ENCODE measurements at places on chromosomes 1 and 21. TPM values are rescaled to one million over a fixed set of nuclear protein-coding genes. Genes with fewer than 3 reads are reported as not detected.

TNNI3K gene
- not detected for total RNA-seq

CFHR1 gene
- total RNA-seq: not detected

TAS1R1 gene
- not detected for total RNA-seq

NOS1AP gene
- 2.5 TPM for total RNA-seq

ERRFI1 gene
- 96.6 TPM for total RNA-seq

NUP210L gene
- total RNA-seq: not detected

GRCh38 chr1:53878492-53879105 is 11.0 kb downstream of the YIPF1 start:
- no peaks in the 10 kb centered on the region for H3K27me3 ChIP-seq
- H3K4me1 ChIP-seq: no peaks in the 10 kb centered on the region
- H3K27ac ChIP-seq: no peak overlapping the region
- DNase-seq: no peak
- no peak overlapping the region for H3K4me3 ChIP-seq

- H3K36me3 ChIP-seq: no peaks in the 10 kb centered on the region
- DNase-seq: no peak
- peaks cover 2% of the 10 kb centered on the region for H3K4me1 ChIP-seq
- H3K27me3 ChIP-seq: no peaks in the 10 kb centered on the region
- H3K27ac ChIP-seq: no peak overlapping the region
These were observed 443.4 kb upstream of the RGS18 start for GRCh38 chr1:191714845-191715244.

GRCh38 chr1:3259020-3259419 is 190.0 kb downstream of the PRDM16 start:
- H3K4me3 ChIP-seq: no peak overlapping the region
- H3K27ac ChIP-seq: no peak overlapping the region
- no peaks in the 10 kb centered on the region for H3K36me3 ChIP-seq
- H3K27me3 ChIP-seq: no peaks in the 10 kb centered on the region

GRCh38 chr1:166927701-166928100 is 47.6 kb downstream of the ILDR2 start:
- DNase-seq: no peak
- peaks cover 15% of the 10 kb centered on the region for H3K4me1 ChIP-seq
- H3K27ac ChIP-seq: no peak overlapping the region
- no peak overlapping the region for H3K4me3 ChIP-seq

GRCh38 chr1:164662462-164662861 is 103.5 kb downstream of the PBX1 start:
- no peaks in the 10 kb centered on the region for H3K4me1 ChIP-seq
- no peak for DNase-seq
- H3K27me3 ChIP-seq: no peaks in the 10 kb centered on the region
- H3K27ac ChIP-seq: no peak overlapping the region

DNA sequence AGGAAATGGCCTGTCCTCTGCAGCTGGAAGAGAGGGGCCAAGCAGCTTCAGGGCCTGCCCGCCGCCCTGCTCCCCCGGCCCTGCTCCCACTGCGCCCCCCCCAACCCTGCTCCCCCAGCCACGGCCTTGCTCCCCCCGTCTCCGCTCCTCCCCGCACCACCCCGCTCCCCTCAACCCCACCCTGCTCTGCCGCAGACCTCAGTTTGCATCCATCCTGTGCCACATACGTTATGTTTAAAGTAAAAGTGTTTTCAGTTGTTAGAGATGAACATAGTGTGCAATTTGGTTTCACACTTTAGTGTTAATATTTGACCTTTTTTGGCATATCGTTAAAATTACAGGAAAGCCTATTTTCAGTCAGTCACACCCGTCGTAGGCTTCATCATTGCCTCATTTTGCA is 34.1 kb upstream of the DIP2A start:
- peaks cover 17% of the 10 kb centered on the region for H3K36me3 ChIP-seq
- no peaks in the 10 kb centered on the region for H3K4me1 ChIP-seq
- no peak overlapping the region for H3K27ac ChIP-seq
- no peaks in the 10 kb centered on the region for H3K27me3 ChIP-seq
- no peak for DNase-seq
- H3K4me3 ChIP-seq: no peak overlapping the region

GRCh38 chr1:11046625-11047365 is at the start of gene MASP2:
MASP2 (minus strand) TSS chr1:11047239; CDS start chr1:11047207, 32 bp downstream.
- no peaks in the 10 kb centered on the region for H3K4me1 ChIP-seq
- H3K36me3 ChIP-seq: no peaks in the 10 kb centered on the region
- no peak within 1 kb of the TSS for H3K4me3 ChIP-seq
- no peak within 1 kb of the TSS for H3K27ac ChIP-seq
- no peaks in the 10 kb centered on the region for H3K27me3 ChIP-seq

- H3K27ac ChIP-seq: no peak overlapping the region
- no peaks in the 10 kb centered on the region for H3K4me1 ChIP-seq
- no peak overlapping the region for H3K4me3 ChIP-seq
- no peaks in the 10 kb centered on the region for H3K36me3 ChIP-seq
- no peak for DNase-seq
These were observed 27.9 kb upstream of the BMP8B start for GRCh38 chr1:39816415-39817090.

DNA sequence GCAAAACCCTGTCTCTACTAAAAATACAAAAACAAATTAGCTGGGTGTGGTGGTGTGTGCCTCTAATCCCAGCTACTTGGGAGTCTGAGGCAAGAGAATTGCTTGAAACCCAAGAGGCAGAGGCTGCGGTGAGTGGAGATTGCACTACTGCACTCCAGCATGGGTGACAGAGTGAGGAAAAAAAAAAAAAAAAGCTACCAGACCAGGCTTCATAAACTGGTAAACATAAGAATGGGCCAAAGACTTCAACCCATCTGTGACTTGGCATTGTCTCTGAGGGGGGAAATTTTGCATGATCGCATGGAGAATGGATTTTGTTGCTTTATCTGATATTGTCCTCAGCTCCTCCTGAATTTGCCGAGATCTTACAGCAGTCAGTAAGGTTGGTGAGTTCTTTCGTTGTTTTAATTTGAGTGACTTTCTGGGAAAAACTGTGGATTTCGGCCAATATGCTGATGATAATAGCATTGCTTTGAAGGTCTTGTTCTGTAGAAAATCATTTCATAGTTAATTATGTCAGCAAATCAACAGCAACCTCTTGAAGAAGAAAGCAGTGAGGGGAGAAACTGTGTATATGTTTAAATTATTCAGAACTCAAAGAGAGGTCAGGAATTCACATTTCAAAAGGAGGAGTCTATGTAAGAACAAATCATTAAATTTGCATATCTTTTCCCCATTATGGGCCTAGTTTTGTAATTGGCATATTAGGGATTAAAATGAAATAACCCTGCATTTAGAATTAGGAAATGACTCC is 13.1 kb downstream of the FGGY start:
- no peaks in the 10 kb centered on the region for H3K4me1 ChIP-seq
- H3K27ac ChIP-seq: no peak overlapping the region
- H3K27me3 ChIP-seq: peaks cover 37% of the 10 kb centered on the region
- H3K4me3 ChIP-seq: no peak overlapping the region
- DNase-seq: no peak

DNA sequence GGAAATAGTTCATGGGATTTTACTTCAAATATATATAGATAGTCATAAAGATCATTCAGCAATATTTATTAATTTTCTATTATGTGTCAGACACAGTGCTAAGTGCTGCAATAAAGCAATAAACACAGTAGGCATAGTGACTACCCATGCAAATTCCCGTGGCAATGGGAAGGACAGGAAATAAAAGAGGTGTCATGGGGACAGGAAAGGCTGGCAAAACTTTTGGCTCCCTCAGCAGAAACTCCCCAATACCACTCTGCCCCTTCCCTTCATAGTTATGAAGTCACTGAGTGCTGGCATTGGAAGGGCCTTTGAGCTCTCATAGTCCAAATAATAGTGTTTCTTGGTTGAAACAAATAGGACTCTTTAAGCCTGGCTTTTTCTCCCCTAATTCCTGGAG is 104.4 kb upstream of the DPT start:
- H3K4me1 ChIP-seq: peaks cover 2% of the 10 kb centered on the region
- no peaks in the 10 kb centered on the region for H3K36me3 ChIP-seq
- H3K4me3 ChIP-seq: no peak overlapping the region
- DNase-seq: no peak
- peaks cover 15% of the 10 kb centered on the region for H3K27me3 ChIP-seq
